HEK293T (cell line): ENCODE measurements at places on chromosomes 12 and 14.

- no peak for DNase-seq
Observed at GRCh38 chr12:74476234-74476633, 61.4 kb upstream of the ATXN7L3B start.

DNA sequence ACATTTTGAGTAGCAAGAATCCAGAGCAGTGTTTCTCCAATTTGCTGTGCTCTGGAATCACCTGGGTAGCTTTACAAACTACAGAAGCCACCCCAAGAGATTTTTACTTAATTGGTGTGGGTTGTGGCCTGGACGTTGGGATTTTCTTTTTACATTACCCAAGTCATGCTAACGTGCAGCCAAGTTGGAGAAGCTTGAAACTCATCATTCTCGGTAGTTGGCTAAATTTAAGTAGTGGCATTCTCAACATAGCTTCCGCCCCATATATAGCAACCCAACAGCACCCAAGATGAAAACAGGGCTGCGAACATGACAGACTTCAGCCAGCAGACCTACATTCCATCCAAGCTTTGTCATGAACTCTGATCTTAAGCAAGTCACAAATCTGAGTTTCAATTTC is 25.0 kb downstream of the DAD1 start:
- no peak for DNase-seq

DNA sequence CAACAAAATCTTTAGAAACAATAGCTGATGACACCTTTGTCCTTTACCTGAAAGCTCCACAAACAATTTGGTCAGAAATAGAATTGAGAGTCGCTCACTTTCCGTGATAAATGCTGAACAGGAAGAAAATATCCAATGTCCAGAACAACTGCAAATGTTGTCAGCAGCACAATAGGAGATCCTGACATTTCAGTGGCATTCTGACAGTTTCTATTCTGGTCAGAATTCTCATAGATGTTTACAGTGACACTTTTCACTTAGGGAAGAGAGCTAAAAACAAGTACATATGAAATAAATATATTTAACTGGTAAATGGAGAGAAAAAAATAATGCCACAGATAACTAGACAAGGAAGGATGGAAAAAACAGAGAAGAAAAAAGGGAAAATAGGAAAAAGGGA is 39.1 kb downstream of the MAGOHB start:
- no peak for DNase-seq

DNA sequence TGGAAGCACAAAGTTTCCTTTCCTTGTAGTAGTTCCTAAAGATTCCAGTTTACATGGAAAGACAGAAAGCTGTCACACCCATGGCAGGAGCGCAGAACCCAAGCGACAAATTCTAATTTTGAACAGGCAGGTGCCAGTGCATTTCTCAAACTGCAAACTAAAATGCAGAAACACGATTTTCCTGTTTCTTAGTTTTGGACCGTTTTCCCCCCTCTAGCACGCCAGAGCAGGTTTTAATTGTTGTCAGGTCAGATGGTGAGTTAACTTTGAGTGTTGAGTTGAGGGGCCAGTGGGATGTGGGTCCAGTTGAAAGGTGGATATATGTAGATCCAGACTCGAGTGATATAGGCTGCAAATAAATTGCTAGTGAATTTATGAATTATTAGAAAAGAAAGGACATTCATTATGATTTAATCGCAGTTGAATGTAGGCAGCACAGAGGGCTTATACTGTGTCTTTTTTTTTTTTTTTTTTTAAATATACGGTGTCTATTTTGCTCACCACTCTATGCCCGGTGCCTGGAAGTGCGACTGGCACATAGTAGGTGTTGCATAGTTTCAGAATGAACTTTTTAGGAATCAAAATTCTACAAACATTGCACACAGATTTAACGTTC is 909 bp upstream of the ETFBKMT start:
- DNase-seq: no peak

DNA sequence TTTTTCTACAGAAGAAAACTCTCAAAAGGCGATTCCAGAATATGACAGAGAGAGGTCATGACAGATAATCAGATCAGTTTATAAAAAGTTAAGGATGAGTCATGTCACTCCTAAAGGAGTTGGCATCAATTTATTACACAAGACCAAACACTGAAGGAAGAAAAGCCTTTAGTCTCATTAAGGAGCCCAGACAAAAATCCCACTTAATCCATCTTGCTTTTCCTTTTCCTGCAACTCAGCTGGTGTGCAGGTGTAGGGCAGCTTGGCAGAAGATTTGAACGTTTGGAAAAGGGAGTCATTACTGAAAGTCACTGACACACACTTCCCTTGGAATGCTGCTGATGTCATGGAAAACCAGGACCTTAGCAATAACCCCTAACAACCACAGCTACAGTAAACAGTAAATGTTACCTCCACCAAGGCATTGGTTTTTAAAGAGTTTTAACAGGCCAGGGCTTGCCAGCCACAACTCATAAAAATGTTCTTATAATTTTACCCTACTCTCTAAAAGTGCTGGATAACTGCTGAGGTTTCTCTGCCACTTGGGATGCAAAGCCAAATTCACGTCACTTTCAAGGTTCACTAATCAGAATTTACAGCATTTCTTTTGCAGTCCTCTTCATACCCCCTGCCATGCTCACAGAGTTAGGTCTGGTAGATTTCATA is 320.6 kb downstream of the RAD51B start:
- peak; percentile 56 for DNase-seq

GRCh38 chr12:95203487-95204030 is 13.7 kb downstream of the FGD6 start:
- DNase-seq: no peak

DNA sequence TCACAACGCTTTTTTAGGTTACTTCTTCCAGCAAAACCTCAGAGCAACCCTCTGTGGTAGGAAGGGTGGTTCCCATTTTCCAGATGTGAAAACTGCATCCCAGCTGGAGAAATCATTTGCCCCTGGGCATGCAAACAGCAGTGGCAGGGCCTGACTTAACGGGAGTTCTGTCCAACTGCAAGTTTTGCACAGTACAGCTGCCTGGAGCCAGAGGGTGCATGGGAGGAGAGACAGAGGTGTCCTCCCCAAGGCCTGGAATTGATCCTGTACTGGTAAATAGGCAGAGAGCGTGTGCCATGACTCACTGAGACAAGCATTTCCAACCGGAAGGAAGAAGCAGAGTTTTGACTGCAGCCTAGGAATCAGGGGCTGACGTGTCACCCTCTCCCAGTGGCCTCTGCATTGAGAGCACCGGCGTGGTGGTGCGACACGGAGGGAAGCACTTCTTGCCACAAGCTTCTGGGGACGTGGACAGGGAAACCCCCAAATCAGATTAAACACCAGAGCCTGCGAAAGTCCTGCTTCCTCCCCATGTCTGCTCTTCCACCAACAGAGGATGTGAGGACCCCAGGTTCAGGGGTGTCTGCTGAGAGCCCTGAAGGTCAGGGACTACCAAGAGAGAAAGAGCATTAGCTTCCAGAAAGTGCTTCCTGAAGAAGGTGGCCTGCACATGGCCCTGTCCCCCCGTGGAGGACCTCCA is 19.0 kb upstream of the SERPINA4 start:
- no peak for DNase-seq
